ENCODE measurements at places on chromosomes 2 and 18.

GRCh38 chr2:70959851-70960832, 18.3 kb upstream of the ANKRD53 start:
- no peak for DNase-seq

DNA sequence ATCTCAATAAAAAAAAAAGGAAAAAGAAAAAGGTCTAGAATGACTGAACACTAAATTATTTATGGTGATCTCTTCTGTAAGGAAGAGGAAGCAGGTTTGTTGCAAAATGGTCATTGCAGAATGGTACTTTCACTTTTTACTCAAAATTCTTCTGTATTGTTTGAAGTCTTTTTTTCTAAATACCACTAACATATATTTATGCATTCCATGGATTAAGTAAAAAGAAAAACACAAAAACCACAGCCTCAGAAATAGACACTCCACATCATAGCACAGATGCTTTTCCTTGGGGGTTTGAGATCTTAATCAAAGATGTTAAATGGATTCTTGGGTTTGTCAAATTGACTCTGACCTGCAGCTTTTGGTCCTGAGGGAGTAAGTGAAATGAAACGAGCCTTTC, 47.4 kb downstream of the RHOB start:
- DNase-seq, result no peak

DNA sequence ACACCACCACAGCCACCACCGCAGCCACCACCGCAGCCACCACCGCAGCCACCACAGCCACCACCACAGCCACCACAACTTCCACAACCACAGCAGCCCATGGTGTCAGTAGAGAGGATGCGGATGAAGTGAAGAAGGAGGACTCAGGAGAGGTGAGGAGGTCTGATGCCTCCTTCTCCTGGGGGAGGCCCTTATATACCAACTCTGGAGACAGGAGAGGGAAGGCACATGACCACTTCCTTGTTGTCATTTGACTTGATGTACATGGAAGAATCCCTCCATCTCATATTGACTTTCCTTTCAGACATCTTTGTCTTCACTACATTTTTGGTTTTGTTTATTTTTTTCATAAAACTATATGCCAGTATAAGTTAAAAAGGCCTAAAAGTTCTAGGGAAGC, at the start of gene SCYGR3:
Gene SCYGR3 (minus strand): TSS at position 101 of the 400 bp plus-strand sequence. CDS start 0 bp downstream, at position 101.
- no peak for DNase-seq

- DNase-seq, result peak; percentile 40
Observed at GRCh38 chr18:54223568-54224241, 764 bp downstream of the MBD2 start.

- DNase-seq, result peak; percentile 76
Observed at GRCh38 chr2:170815746-170816503, 762 bp upstream of the GAD1 start.

DNA sequence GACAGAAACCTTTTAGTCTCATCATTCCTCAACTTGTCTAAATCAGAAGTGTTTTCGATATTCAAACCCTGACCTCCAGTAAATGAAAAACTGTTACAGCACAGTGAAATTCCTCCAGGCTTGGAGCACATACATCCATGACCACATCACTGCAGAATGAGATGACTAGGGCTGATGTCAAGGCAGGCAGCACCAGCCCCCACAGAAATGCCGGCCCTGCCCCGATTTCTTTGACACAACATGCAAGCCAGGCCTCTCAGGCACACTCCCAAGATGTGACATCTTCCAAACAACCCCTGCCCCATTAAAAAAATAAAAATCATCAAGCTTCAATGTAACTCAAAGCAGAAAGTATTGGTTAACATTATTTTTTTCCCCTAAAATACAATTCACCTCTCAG, 103.3 kb downstream of the CTAGE1 start:
- no peak for DNase-seq

DNA sequence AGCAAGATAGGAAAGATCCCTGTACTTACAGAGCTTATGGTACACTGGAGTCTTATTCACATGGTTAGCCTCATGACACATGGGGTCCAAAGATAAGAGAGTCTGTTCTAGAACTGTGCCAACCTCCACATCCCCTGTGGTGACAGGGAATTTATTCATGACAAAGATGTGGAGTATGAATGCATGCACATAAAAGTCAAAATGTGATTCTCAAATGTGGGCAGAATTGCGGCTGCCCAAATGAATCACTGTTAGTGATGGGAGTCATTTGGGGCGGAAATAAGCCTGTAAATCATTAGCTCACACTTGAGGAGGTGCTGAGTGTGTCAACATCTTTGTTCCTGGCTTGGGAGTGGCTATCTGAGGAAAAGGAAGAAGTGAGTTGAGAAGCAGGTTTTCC, 560.6 kb downstream of the SLC4A3 start:
- DNase-seq, result no peak

GRCh38 chr2:211468877-211469663, 912.7 kb downstream of the CPS1 start:
- no peak for DNase-seq

- DNase-seq, result no peak
Observed at GRCh38 chr2:169461143-169461542, 18.2 kb upstream of the BBS5 start.

- no peak for DNase-seq
Observed at GRCh38 chr2:109062145-109062858, 66.7 kb upstream of the SH3RF3 start.

- DNase-seq, result no peak
Observed at GRCh38 chr18:74961596-74961995, 247.3 kb downstream of the PTGR3 start.

DNA sequence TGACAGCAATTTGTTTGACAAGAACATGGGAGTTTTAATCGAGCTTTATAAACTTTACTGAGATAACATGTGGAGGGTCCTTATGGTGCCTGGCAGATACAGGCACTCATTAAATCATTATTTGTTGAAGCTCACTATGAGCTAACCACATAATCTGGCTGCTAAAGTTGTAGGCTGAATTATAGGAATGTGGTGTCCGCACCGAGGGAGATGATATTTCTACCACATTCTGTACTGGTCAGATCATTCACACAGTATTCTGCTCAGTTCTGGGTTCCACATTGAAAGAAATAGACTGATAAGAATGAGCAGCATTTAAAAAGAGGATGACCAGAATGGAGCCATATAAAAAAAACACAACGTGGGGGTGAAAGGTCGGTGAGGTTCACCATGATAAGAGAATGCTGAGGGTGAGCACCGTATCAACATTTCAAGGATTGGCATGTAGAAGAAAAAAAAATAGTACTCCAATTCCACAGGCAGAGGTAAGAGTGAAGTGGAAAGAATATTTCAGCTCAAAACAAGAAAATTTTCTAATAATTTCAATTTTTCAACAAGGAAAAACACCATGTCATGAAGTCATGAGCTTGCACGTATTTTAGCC, 54.4 kb downstream of the TMEFF2 start:
- no peak for DNase-seq

DNA sequence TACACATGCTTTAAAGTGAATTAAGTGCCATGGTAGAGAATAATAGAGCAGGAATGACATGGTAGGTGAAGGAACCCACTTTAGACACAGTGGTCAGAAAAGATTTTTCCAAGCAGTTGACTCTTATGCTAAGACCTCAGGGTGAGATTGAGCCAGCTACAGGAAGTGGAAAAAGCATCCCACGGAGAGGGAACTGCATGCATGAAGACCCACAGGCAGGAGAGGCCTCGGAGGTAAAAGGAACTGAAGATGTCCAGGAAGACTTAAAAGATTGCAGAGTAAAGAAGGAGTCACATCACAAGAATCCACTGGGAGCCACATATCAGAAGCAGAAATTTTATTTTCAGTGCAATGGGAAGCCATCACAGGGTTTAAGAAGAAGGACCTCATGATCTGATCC, 499.2 kb upstream of the FAM98A start:
- DNase-seq, result no peak

DNA sequence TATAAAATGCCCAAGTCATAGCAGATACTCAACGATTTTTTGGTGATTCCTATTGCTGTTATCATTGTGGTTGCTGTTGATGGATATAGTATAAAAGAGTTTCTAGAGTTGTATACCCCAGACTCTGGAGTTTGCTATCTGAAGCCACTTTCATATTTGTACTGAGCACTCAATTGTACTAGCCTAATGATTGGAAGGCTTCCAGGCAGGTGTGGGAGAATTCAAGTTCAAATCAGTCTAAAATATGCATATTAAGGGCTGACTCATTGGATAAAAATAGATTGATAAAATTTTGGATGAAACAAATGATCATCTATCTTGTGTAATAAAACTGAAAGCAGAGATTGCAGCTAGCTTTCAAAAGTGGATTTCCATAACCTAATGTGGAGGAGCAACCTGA, 122.9 kb downstream of the NEB start:
- no peak for DNase-seq

DNA sequence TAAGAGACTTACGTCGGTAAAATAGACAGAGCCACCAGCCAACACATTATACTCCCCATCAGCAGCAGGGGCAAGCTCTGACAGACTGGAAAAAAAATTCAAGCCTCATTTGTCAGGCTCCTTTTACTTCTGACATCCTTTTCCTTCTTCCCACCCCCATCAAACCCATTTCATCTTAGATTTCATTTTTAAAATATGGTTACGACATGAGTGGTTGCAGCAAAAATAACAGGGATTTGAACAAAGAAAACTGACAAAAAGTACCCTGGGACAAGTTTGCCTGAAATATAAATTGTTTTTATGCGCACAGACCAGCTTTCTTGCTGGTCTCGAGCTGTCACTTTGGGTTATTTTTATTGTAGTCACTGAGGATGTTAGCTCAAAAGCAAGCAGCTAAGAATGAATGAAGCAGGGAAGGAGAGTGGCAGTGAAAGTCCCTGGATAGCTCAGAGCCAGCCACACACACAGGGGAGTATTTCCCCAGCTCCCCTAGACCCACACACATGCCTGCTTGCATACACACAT, 30.7 kb upstream of the LINC00305 start:
- no peak for DNase-seq

DNA sequence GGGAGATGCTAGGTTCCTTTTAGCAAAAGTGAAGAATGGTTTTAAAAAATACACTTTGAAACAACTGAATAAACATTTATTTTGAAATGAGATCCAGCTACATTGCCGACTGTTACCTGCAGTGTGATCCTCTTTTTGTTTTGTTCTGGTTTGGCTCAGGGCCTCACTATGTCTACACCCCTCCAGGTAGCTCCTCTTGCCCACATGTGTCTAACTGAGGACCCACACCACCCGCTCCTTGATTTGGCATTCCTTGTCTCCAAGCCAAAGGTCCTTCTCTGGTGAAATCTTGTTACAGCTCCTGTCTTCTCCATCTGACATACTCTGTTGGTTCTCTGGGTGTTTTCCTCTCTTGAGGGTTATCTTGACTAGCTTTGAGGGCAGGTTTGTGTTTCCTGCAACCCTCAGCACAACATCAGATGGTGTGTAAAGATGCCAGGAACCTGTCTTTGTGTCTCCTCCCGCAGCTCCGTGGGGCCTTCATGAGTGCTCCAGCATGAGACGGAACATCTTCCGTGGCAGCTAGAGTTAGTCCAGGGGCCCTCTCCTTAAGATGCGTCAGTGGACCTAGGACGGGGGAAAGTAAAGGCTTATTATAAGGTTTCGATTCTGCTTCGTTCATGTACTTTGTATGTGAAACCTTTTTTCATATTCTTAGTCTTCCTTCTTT, 32.1 kb downstream of the MAP4K4 start:
- no peak for DNase-seq

DNA sequence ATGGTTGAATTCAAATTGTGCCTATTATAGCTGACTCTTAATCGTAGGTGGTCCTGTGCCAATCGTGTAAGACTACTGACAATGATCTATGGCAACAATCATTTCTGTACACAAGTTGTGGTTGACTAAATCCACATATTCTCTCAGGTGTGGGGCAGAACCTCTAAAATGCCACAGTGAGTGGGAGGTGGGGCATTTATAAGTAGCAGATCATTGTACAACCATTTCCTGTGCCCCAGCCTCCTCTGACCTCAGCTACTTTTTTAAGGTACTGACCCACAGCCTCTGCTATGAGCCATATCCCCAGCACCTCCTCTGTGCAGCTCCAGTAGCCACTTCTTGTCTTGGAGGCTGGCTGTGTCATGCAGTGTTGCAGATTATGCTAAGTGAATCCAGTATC, 48.6 kb upstream of the RAPH1 start:
- DNase-seq, result no peak

- DNase-seq, result no peak
Observed at GRCh38 chr2:226117510-226118065, 682.0 kb downstream of the IRS1 start.

- DNase-seq, result no peak
Observed at GRCh38 chr2:69993708-69994107, 32.3 kb upstream of the ASPRV1 start.

DNA sequence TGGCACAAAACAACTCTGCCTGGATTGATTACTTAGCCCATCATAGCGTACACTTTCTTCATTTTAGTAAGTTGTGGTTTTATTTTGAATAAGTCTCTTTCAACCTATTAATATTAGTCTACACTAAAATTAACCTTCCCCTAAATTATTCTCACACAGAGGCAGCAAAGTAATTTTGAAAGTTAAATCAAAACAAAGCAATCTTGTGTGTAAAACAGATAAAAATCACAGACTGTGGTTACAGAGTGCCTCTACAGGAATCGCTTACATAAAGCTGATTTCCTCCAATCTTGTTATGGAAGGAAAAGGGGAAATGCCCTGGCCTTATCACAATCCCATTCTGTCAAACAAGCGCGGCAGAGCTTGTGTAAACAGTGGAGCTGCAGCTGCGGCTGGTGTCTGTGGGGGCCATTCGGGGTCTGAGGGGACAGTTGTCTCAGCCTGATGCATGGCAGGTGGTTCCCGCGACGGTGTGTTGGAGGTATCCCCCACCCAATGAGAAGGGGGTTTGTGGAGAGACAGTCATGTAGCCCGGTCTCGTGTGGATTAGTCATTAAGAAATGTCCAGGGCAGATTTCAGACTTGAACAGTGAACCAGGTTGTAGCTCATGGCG, 42.1 kb downstream of the BCL2L11 start:
- DNase-seq, result peak; percentile 79

DNA sequence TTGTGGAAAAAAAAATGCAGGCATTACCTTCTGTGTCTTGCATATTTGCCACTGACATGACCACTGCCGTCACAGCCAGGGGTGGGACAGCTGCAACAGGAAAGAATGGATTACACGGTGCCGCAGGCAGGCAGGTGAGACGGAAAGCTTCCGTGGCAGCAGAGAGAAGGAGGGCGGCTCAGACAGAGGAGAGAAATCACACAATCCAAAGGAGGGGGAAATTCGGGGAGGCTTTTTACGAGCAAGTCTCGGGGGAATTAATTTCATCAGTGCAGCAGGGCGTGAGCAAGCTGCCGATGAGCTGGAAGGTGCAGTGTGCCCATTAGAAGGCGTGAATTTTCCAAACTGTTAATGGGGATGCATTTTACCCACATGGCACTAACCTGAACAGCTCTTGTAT, 234.8 kb upstream of the PXDN start:
- DNase-seq, result no peak

DNA sequence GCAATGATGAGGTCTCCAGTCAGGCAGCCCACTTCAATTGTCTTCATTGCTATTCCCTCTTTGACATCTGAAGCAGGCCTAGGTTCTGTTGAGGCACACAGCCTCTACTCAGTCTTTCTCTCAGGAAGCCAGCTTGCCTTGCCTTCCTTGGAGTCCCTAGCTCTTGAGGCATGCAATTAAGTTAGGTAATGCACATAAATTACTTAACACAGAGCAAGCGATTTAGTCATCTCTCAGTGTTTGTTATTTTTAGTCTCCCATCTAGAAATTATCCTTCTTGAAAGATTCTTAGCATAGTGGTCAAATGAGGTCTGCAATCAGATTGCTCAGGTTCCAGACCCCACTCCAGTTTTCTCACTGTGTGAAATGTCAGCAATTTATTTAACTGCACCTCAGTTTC, 32.0 kb downstream of the SULT1C4 start:
- DNase-seq, result no peak
